Foreskin keratinocyte (primary cell): ENCODE measurements at places on chromosomes 6 and 20. TPM values are rescaled to one million over a fixed set of nuclear protein-coding genes. Genes with fewer than 3 reads are reported as not detected.

- peak; percentile 18 for DNase-seq
Measured at GRCh38 chr20:46752728-46753127, 43.3 kb downstream of the SLC2A10 start.

- no peak for DNase-seq
Measured at GRCh38 chr6:82914511-82914910, 151.1 kb downstream of the UBE3D start.

DNA sequence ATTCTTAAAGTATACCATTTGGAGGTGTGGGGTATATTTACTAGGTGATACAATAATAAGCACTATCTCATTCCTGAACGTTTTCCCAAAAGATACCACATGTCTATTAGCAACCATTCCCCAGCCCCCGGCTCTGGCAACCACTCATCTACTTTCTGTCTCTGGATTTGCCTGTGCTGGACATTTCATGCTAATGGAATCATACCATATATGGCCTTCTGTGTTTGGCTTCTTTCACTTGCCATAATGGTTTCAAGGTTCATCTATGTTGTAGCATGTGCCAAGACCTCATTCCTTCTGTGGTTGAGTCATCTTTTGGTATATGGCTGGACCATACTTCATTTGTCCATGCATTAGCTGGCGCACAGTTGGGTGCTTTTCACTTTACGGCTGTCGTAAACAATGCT, 39.7 kb downstream of the BCAS4 start:
- no peak for DNase-seq

DNA sequence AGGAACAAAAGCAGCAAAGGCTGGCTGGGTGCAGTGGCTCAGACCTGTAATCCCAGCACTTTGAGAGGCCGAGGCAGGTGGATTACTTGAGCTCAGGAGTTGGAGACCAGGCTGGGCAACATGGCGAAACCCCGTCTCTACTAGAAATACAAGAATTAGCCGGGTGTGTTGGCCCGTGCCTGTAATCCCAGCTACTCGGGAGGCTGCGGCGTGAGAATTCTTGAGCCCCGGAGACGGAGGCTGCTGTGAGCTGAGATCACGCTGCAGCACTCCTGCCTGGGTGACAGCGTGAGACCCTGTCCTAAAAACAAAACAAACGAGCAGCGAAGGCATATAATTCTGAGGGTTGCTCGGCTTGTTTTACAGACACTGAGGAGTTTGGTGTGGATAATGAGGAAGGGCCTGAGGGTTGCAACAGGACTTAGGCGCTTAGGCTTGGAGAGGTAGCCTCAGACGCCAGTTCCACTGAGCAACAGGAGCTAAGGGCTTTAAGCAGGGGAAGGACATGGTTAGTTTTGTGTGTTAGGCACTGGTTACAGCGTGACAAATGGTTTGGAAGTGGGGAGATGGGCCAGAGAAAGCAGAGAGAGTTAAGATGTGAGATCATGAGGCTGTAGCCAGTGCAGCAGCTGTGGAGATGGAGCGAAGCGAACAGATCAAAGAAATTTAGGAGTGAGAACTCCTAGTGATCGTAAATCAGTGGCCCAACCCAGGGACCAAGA, 1.2 kb downstream of the MYH7B start:
- DNase-seq: no peak

IGF2R gene
- total RNA-seq: 65.6 and 66.5 TPM in 2 replicates
